ENCODE measurements at places on chromosomes 7 and 10.

GRCh38 chr10:89985446-89985845, 284.1 kb downstream of the KIF20B start:
- no peak for DNase-seq

GRCh38 chr10:605632-606325, 83.7 kb downstream of the DIP2C start:
- DNase-seq = no peak

GRCh38 chr7:139047970-139048369, 12.1 kb upstream of the ZC3HAV1L start:
- no peak for DNase-seq

GRCh38 chr7:3267966-3268690, 32.9 kb upstream of the SDK1 start:
- DNase-seq = no peak

GRCh38 chr10:116120688-116121455, 152.1 kb downstream of the GFRA1 start:
- no peak for DNase-seq

DNA sequence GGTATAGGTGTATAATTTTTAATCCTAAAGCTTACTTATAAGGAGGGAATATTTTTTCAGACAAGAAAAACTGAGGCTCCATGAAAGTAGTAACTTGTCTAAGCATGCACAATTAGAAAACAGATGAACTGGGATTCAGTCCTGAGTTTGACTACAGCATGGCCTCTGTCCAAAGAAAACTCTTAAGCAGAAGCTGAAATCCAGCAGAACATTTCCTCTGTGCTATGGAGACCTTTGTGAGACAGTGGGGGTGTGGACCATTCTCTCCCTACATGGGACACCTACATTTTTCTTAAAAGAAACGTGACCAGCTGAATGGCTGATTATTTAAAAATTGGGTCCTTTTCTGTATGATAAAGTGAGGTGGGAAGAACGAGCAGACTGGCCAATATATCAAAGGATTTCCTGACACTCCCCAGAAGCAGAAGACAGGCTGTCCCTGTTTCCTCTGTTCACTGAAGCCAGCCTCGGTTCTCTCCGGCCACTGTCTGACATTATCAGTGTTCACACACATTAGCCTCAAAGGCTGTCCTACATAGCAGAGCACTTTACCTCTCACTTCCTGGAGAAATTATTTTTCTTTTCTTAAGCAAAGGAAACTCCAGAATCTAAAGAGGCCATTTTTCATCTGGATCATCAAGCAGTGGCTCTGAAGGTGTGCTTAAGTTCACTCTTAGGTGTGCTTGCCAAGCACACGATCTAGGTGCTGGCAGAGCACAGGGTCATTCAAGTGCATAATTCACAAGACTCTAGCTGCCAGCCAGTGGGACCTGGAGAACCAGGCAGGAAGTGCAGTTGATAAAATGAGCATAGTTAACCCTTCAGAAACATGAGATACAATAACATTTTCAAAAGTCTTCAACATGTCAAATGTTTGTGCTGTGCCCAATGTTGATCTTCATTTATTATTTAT, 40.4 kb upstream of the KIAA1217 start:
- no peak for DNase-seq

DNA sequence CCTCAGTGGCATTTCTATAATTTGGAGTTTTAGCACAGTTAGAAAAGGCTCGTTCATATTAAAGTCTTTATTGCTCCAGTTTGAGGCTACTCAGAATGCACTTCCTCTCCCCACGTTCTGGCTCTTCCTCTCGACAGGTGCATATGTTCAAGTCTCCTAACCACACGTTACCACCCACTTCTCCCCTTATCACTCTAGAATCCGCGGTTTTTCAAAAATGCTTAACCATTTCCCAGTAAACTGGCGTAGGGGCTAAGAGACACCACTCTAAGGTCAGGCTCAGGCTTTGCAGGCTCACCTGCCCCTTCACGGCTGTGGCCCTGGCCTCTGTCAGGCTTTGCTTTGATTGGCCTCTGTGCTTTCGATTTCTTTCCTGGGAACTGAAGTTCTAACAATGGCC, 383.6 kb downstream of the GLRX3 start:
- no peak for DNase-seq

GRCh38 chr10:53839440-53840039, 961.5 kb downstream of the PCDH15 start:
- DNase-seq = no peak

- DNase-seq = no peak
These were observed 7.3 kb downstream of the WDFY4 start for GRCh38 chr10:48691812-48692528.

GRCh38 chr7:46854958-46855473, 726.9 kb downstream of the TNS3 start:
- no peak for DNase-seq

- no peak for DNase-seq
These were observed 630.7 kb upstream of the AUTS2 start for GRCh38 chr7:68967598-68967997.

DNA sequence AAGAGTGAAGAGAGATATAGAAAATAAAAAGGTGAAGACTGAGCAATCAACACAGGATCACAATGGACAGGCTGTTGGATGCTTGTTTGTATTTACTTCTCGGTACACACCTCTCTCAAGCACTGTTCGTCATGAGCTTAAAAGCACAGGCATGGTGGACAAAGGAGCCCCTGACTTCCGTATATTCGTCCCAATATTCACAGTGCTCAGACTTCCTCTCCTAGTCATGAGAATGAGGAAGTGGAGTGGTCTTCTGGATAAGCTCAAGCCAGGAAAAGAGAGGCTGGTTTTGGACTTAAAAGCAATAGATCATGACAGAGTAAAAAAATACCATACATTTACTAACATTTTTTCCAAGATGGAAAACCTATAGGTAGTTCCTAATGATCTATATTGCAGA, 172.5 kb downstream of the SORCS1 start:
- no peak for DNase-seq

DNA sequence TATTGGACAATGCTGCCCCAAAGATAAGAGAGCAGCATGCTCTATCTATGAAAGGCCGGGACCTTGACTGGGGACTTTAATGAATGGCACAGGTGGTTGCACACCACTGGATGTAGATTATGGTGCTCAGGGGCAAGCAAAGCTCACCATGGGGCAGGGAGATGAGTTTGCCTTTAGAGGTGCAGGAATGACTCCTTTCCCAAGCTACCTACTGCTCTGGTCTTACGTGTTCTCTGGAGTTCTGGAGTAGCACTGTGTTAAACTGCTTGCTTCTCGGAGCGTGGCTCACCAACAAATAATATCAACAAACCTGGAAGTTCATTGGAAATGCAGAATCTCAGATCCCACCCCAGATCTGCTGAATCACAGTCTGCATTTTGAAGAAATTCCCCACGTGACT, 445.3 kb downstream of the RPS24 start:
- DNase-seq = no peak

- DNase-seq = no peak
These were observed 314.0 kb downstream of the CDK14 start for GRCh38 chr7:90910136-90910535.

- DNase-seq = no peak
These were observed 107.2 kb downstream of the SPDYE5 start for GRCh38 chr7:75599244-75599781.

GRCh38 chr7:2012044-2012900, 220.5 kb downstream of the MAD1L1 start:
- DNase-seq = no peak

GRCh38 chr10:5440206-5440605, 27.8 kb downstream of the NET1 start:
- no peak for DNase-seq

DNA sequence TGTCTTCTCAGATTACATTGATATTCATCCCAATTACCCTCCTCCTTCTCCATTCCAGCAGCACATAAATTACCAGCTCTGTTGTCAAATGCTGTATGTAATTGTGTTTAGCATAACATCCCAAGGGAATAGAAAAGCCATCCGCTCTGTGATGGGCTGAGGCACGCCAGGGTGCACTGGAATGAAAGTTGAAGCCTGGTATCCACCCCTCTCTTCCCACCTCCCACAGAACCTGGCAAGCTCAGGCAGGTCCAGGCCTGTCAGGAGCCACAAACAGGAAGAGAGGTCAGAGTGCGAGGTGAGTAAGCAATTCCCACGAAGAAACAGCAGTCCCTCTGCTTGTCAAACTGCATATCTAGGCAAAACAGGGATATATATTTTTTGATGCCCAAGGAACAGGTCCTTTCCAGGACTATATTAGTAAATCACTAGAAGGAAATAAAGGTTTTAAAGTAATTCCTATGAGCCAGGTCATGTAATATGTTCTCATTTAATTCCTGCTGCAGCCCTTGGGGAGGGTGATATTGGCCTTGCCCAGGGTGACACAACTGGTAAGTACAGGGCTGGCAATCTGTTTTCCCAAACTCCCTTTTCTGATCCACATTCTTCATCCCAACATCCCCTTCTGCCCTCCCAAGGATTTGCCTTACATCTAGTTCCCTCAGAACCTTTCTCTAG, 155.6 kb upstream of the GHITM start:
- DNase-seq = no peak

DNA sequence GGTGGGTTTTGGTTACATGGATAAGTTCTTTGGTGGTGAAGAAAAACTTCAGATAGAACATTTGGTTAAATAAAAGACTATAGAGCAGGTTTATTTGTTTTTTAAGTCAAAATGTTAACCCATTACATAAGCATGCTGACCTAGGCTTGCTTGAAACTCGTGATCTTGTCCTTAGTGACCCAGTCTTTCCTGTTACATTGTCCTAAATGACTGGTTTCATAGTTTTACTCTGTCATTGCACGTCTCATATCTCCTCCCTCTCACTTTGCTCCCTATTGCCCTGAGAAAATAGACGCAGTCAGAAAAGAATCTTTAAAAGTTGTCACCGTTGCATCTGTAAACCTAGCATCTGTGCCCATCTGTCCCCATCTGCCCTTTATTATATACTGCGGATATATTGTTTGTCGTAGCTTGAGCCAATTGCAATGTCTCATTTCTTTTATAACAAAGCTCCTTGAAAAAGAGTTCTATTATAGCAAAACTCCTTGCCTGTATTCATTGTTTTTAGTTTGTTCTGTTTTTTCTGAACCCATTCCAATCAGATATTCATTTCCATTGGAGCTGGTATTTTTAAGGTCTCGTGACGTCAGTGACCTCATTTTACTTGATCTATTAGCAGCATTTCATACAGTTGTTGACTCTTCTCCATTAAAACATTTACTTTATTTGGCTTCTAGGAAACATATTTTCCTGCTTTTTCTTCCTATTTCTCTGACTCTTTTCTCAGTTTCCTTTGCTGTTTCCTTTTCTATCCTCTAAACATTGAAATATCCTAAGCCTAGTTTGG, 57.3 kb downstream of the HELLS start:
- no peak for DNase-seq

DNA sequence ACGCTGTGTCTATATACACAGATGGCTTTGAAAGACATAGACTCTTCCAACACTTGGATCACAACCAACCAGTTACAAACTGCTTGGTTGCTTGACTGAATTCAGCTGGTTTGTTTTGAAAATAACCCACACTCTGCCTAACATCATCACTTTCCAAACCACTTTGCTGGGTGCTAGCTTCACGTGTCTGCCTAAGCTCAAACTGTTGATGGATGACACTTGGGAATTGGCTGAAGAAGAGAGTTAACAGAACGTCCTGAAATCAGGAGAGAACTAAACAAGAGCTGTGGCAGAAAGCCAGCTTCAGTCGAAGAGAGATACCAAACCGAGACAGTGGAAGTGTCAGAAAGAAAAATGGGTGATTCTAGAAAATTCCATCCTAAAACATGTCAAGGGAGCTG, 420.8 kb upstream of the AUTS2 start:
- DNase-seq = no peak

- DNase-seq = no peak
These were observed 31.9 kb upstream of the SAMD8 start for GRCh38 chr10:75079436-75080083.

DNA sequence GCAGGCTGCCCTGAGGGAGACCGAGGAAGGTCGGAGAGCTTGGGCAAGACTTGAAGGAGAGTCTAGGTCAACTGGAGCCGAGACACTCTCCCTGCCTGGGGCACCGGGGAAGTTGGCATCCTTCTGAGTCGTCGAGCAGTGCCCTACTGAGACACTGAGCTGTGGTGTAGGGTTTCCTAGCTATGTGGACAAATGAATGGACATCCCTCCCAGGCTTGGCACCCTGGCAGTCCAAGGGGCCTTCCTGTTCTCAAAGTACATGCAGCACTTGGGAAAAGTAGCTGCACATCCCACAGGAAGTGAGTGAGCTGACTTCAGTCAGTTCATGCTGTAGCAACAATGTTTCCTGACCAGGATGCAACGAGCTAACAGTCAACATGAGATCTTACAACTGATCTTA, 57.2 kb upstream of the INPP5A start:
- no peak for DNase-seq

DNA sequence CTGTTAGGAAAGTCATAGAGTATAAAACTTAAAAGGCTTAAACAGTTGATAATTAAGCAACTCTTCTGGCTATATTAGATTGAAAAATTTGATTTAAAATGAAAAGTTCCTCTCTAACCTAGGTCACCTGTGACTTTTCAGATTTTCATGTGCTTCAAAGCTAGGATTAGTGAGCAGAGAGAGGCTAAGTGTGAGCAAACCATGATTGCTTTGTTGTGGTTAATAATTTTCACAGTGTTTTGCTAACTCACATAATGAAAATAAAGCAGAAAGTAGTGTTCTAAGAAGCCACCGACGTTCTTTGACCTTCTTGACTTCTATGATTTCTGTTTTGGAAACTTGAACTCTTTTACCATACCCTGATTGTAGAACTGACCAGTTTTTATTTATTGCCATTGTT, 75.5 kb upstream of the OIT3 start:
- no peak for DNase-seq
